Ovary (tissue), 10 donors: ENCODE measurements at places on chromosomes 5 and 9. TPM values are rescaled to one million over a fixed set of nuclear protein-coding genes. Genes with fewer than 3 reads are reported as not detected.

Gene SHOC1
- total RNA-seq = not detected

Gene LCN15
- not detected for total RNA-seq

Gene DNAJB5
- total RNA-seq = 21.0 TPM

Gene RACK1
- 2,684 TPM for total RNA-seq

Gene TAS2R1
- not detected for total RNA-seq

Gene SLC46A2
- 0.12 TPM for total RNA-seq

Gene PLEKHG4B
- 2.5 TPM for total RNA-seq

Gene EIF4E1B
- not detected for total RNA-seq

Gene ST8SIA4
- 2.7 TPM for total RNA-seq

Gene SLC6A3
- 0.40 TPM for total RNA-seq

Gene PALM2AKAP2
- total RNA-seq = 3.5 TPM

Gene ACTBL2
- not detected for total RNA-seq

Gene MVB12B
- 23.1 TPM for total RNA-seq

Gene PCDHGA3
- 5.9 TPM for total RNA-seq

Gene SPATA31C1
- total RNA-seq = not detected

Gene SUB1
- 141 TPM for total RNA-seq

Gene SAXO1
- total RNA-seq = 0.10 TPM

Gene CDX1
- total RNA-seq = 0.30 TPM

Gene ZNF608
- total RNA-seq = 11.1 TPM

Gene UBE2QL1
- total RNA-seq = 1.3 TPM

Gene DRD1
- 0.23 TPM for total RNA-seq

Gene BRINP1
- not detected for total RNA-seq

Gene LCNL1
- total RNA-seq = 0.25 TPM

Gene TLX3
- not detected for total RNA-seq
